ENCODE measurements at places on chromosomes 7 and 10.

- no peak for DNase-seq
Observed at GRCh38 chr7:47241112-47242065, 340.5 kb downstream of the TNS3 start.

DNA sequence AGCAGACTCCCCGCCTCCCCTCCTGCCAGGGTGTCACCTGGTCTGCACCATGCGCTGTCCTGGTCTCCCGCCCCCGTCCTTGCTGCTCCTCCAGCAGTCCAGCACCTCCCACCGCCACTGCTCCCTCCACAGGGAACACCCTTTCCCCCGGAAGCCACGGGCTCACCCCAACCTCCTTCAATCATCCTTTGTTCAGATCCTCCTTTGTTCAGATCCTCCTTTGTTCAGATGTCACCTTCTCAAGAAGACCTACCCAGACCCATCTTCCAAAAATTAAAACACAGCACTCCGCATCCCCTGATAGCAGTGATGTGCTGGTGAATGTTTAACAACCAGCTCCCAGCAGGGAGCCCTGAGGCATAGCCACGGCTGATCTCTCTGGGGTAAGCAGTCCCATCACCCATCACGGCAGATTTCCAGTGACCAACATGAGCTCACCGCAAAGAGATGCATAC is 237.7 kb downstream of the USP6NL start:
- no peak for DNase-seq

- DNase-seq: no peak
Observed at GRCh38 chr10:44832595-44833390, 78.3 kb upstream of the TMEM72 start.

DNA sequence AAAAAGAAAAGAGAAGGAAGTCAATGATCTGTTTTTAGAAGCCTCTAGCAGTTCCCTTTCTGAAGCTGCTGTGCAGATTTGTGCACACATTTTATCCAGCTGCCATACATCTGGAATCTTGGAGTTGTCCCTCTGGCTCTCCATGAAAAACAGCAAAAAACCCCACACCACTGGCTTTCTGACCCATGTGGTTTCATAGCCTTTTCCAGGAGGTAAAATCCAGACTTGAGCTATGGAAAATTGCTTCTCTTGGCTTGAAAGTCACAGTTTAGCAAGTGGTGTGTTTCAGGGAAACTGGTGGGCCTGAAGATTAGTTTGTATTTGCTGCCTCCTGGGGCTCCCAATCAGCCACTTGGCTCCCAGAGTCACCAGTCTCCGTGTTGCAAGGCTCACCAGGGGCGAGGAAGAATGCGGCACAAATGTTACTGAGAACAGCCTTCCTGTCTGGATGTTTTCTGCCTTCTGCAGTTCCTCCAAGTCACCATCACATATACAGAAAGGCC is 50.1 kb upstream of the ADRB1 start:
- no peak for DNase-seq

DNA sequence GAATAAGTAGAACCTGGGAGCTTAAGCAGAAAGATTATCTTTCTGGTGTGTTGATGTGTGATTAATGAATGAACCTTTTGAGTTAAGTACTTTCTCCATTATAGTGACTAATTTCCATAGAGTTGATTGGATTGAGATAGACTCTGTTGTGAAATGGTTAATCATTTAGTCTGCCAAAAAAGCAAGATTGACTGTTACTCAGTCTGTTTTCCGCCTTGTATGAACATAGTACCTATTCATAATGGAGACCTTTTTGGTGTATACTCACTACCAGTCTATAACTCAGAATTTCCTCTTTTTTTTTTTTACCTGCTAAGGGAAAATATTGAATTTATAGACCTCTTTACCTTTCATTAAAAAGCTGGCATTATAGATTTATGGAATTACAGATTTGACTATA is 14.4 kb upstream of the NPVF start:
- DNase-seq: no peak

GRCh38 chr10:790821-791551 is 101.5 kb upstream of the DIP2C start:
- no peak for DNase-seq

DNA sequence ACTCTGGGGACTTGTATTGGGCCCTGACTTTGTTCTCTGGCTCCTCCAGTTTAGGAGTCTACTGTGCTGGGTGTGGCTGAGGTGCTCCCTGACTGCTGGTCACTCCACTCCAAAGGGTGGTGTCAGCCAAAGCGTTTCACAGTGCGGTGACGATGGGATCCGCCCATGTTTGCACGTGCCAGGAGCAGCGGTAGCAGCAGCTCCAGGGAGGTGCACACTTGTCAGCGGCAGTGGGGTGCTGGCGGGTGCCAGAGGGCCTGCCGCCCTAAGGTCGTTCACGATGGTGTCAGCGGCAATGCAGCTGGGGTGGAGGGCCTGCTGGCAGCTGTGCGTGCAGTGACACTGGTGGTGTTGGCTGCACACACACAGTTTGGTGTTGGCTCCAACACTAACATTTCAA is 268.5 kb upstream of the AKR1E2 start:
- no peak for DNase-seq

DNA sequence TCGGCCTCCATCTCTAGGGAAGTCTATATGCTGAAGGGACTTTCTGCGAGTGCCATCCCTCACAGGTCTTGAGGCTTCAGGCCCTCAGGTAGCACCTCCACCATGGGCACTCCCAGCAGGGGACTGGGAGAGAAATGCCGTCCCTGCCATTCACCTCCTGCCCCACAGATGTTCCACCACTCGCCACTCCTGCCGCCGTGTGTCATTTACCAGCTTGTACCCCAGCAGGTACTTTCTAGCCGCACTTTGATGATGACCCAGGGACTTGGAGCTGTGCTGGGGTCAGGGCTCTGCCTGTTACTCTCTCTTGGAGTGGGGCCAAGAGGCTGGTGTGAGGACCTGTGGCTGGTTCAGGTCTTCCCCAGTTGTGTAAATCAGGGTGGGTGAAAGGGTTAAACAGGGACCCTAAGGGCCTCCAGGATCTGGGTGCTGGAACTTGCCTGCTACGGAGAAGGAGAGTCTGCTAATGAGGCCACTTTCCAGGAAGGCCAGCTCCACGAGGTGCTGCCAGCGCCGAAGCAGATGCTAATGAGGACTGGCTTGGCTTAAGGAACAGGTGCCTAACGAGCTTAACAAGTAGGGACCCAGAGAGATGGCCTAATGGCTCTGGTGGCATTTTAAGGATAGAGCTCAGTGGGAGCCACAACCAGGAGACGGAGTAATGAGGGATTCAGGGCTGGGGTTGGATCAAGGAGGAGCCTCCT is 32.4 kb downstream of the CRHR2 start:
- peak; percentile 81 for DNase-seq

GRCh38 chr7:83832009-83832408 is 183.1 kb upstream of the SEMA3E start:
- DNase-seq: no peak

DNA sequence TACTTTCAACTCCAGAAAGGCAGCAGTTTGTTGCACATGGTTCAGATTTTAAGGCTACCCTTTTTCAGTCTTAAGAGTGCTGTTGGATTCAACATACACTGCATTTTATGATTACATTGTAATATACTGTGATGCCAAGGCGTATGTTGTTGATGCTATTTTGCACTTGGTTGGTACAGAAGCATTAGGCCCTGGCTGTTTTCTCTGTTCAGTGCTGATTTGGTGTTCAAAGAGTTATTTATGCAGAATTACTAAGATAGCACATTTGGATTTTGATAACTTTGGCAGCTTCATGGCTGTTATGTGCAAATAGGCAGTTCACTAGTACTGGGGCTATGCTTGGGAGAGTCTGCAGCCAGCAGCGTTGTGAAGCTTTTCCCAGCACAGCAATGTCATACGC is 7.8 kb downstream of the GPR158 start:
- DNase-seq: no peak

- peak; percentile 82 for DNase-seq
Observed at GRCh38 chr10:78846760-78847159, 222.0 kb upstream of the ZMIZ1 start.

- DNase-seq: no peak
Observed at GRCh38 chr7:50640256-50640655, 75.1 kb upstream of the DDC start.

GRCh38 chr10:59962756-59963155 is 56.4 kb upstream of the CCDC6 start:
- DNase-seq: no peak

DNA sequence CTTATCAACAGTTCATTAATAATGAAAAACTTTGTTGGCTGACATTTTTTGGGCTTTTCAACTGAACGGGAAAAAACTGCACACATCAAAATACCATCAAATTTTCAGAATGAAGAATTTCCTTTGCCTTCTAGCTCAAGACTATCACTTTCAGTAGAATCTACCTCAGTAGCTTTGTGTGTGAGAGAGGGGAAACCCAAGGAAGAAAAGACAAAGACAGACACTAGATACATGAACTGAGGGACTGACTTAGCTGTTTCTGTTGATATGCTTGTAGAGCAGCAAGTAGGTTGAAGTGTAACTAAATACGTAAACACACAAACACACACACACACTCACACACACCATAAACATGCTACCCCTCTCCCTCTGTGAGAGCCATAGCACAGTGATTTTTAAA is 257.1 kb downstream of the CDK14 start:
- DNase-seq: no peak

DNA sequence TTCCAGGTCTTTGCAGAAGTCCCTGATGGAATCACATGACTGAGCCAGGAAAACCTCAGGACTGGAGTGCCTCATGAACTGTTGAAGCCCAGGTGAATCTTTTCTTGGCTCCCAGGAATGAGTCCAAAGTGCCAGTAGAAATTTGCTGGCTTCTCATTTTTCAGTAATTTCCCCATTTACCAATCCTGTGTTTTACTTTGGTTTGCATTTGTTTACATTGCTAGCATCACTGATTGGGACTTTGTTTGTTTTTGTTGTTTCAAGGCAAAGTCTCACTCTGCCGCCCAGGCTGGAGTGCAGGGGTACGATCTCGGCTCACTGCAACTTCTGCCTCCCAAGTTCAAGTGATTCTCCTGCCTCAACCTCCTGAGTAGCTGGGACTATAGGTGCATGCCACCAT is 1.6 kb upstream of the ZNF12 start:
- no peak for DNase-seq

DNA sequence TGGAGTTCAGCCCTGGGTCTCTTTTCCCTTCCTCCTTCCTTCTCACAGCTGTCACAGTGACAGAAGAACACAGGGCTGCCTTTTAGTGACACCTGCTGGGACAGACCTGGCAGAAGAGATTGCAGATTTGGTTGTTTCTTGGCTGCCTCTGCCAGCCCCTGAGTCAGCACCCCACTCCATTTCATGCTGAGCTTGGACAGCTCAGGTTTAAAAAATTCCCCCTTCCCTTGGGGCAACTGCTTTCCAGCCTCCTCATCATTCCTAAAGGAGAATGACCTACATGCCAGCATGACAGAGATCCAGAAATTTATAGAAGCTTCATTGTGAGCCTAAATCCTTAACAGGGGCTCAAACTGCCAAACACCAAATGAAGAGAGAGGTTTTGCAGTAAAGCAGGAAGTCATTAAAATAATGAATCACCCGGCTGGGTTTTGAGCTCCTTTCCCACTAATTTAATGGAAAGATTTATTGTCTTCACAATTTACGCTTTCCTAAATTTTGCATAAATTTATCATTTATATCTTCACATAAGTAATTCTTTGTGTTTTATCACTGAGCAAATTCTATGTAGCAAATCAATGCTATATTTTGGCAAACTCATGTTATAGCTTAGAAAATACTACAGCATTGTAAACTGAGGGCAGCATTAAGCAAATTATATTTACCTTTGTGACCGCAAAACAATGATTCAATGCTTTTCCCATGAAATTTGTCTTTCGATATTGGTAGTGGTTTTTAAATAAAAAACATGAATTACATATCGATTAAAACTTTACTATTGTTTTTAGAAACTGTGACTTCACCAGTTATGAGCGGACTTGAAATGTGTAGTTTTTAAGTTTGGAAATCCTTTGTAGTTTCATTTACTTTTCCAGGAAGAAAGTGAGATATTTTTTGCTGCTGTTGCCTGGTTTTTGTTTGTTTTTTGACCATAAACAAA is 399.5 kb upstream of the ANKRD30A start:
- DNase-seq: peak; percentile 35

GRCh38 chr10:58712141-58712540 is 199.5 kb downstream of the BICC1 start:
- DNase-seq: no peak
